ENCODE measurements at places on chromosomes 4 and X.

DNA sequence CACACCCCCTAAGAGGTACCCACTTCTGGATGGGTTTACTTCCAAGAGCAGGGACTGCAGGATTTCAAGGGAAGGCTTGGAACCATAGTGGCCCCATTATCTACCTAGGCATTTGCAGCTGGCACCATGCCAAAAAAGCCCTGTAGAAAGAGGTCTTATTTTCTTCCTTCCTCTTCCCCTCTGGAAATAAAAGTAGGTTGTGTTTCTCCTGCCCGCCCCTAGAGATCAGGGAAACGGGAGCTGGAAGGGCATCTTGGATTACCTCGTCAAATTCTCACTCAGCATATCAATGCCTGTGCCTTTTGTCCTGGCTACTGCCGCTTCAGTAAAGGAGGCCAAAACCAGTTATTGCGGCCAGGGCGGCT is 1.6 kb downstream of the SCD5 start:
- no peak for DNase-seq

GRCh38 chr4:99321241-99322191 is at the start of gene ADH1B:
ADH1B (minus strand) TSS chr4:99321401; CDS start chr4:99321331, 70 bp downstream.
- DNase-seq = no peak

DNA sequence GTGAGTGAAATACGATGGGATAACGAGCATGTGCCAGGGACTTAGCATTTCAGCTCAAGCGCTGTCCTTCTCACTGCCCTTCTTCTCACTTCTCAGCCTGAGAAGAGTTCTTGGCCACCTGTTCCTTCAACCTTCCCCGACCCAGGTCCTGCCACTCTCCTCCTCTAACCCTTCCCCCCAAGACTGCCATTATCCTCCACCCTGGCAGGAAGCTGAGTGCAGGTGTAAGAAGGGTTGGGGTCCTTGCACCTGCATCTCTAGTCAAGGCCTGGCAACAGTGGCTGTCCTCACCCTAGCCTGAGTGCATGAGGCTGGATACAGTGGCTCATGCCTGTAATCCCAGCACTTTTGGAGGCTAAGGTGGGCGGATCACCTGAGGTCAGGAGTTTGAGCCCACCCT is 19.9 kb upstream of the STIM2 start:
- no peak for DNase-seq

- DNase-seq = no peak
Observed at GRCh38 chr4:24956763-24957162, 43.9 kb upstream of the CCDC149 start.

GRCh38 chr4:157314906-157315305 is 94.4 kb downstream of the GRIA2 start:
- no peak for DNase-seq

DNA sequence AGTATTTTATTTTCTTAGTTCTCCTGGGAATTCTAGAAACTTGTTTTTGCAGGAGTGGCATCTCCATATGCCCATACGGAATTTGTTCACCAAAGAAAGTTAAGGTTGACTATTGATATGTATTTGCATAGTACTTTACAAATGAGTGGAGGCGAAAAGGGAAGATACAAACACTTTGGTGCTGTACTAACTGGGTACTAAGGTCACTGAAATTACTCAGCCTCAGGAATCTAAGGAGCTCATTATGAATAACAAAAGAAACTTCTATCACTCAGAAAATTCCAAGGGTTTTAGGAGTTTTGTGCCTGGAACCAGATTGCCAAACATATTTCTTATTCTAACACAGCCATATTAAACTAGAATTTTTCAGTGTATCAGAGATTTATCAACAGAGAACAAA is 27.4 kb upstream of the TMPRSS11B start:
- DNase-seq = no peak

GRCh38 chr4:1565598-1566295 is 118.4 kb downstream of the FAM53A start:
- DNase-seq = no peak

DNA sequence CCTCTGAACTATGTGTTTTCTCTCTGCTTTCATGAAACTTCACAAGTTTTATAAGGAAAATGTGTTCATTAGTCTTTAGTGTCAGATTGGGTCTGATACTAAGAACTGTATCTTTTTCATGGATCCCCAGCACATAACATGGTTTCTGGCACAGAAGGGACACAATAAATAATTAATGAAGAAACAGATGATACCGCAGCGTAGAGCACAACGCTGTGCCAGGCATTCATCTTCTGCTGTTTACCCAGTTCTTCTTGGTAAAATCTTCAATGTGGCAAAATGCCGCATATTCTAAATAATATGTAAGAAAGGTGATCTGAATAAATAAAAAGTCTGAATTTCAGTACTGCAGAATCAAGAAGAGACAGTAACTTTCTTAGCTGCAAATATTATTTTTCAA is 12.3 kb downstream of the SCARB2 start:
- DNase-seq = no peak

DNA sequence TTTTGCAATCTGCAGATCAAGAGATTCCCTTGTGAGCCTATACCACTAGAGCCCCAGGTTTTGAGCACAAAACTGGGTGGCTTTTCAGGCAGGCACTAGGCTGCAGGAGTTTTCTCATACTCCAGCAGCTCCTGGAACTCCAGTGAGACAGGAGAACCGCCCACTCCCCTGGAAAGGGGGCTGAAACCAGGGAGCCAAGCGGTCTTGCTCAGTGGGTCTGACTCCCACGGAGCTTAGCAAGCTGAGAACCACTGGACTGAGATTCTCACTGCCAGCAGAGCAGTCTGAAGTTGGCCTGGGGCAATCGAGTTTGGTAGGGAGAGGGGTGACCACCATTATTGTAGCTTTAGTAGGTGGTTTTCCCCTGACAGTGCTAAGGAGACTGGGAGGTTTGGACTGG is 313.8 kb upstream of the TEX13C start:
- no peak for DNase-seq

Measured in putamen (tissue), 1 donor.